GM04504 (cell line): ENCODE measurements at places on chromosomes 7 and 10.

- no peak for DNase-seq
These were observed 39.1 kb downstream of the VWC2 start for GRCh38 chr7:49812534-49812933.

DNA sequence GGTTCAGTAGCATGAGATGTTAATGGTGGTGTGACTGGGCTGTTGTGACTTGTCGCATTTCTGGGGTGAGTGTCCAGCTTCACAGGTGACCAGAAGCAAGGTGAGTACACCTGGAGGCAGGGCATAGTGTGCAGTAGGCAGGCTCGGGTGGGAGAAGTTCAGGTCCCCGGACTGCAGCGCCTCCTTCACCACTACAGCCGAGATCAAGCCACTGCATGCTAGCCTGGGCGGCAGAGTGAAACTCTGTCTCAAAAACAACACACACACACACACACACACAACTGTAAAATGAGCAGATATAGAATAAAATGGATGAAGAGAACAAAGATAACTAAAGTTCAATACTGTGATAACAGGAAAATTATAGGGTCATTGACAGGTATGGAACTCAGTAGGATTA is 11.1 kb upstream of the PARD3 start:
- no peak for DNase-seq

DNA sequence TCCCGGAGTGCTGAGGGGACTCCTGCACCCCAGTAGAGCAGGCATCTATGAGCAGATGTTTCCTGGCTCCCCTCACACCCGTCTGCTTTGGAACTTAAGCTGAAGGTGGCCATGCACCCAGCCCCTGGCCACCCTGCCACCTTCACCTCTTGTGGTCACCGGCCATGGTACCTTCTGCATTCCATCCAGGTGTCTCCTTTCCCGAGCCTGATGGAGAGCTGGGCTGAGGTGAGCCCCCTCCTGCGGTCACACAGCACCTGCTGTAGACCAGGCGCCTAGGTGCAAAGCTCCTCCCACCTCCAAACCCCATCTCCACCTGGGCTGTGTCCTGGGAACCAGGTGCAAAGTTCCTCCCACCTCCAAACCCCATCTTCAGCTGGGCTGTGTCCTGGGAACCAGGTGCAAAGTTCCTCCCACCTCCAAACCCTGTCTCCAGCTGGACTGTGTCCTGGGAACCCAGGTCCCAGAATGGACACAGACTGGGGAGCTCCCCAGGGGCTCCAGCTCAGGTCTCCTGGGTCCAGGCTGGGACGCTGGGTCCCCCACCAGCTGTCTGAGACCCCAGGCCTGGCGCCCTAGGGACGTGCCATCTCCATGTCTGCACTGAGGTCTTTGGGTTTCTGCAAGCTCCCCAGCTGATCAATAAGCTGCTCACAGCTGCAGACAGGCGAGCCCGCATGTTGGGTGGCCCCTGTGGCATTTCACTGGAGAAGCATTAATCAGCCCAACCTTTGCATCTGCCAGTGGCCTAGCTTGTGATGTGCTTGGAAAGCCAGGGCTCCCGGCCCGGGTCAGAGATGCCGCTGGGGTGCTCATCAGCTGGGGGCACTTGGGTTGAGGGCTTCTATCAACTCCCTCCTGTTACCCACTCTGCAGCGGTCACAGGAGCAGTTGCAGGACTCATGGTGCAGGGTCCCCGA is 61.2 kb upstream of the INPP5A start:
- no peak for DNase-seq

GRCh38 chr7:128110641-128111364 is 79.6 kb upstream of the LRRC4 start:
- no peak for DNase-seq

GRCh38 chr10:24307116-24307515 is 98.2 kb downstream of the KIAA1217 start:
- DNase-seq: no peak

DNA sequence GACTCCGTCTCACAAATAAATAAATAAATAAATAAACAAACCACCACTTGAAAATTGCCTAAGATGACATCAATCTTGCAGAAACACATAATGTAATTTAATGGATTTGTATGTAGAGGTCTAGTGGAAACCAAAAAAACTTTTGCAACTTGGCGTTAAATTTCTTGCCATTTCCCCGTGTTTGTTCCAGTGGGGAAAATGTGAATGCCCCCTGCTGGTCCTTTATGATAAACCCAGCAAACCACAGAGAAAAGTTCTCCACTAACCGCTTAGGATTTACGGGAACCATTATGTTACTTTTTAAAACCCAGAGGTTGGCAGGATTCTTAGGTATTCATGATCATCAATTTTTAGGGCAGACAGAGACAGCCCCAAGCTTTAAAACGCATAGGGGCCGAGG is 32.5 kb downstream of the LAMB4 start:
- no peak for DNase-seq

DNA sequence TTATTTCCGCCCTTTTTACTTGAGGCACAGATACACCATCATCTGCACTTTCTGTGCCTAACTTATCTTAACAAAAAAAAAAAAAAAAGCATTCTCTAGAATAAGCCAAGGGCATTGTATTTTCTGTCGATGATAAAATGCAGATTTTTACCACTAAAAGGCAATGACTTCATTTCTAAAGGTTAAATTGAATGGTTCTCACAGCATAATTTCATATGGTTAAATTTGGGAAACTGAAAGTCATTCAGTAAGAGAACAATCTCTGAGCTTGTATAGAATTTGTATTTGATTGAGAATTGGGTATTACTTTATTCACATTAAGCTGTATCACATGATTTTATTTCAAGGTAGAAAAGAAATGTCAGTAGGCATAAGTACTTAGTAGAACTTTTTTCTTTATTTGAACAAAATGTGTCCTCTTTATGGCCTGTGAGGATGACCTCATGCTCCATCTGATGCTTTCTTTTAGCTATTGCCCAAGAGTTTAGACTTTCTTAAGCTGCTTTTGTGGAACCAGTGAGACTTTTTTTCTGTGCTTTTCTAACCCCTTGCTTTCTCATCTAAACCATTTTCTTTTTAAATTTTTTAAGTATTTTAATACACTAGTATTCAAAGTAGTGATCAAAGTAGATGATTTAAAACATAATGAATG is 110.3 kb downstream of the LRRC4 start:
- no peak for DNase-seq

DNA sequence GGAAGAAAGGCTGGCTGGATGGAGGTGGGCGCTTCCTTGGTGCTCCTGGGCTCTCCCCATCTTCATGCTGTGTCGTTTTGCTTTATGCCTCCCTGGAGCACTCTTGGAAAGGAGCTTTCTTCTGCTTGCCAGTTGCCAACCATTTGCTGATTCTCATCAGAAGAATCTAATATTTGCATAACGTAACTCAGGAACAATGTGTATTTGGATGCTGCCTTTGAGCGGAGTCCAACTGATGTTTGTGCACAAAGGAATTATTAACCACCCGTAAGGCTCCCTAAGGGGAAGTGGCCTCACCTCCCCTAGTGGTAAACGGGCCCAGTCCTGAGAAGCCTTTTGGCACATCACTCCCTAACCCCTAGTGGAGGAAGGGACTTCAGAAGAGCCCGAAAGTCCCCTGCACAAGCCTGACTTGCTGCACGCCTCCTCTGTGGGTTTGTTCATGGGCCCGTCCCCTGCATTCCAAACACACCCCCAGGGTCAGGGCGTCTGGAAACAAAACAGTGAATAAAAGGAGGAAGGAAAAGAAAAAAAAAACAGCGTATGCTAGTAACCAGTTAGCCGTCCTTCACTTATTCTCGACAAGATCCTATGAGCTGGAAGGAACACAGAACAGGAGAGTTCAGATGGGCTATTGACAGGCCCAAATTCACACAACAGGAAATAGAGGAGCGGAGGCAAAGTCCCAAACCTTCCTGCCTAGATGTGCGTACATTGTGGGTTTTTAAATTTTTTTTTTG is 602.2 kb downstream of the LRMDA start:
- no peak for DNase-seq
